ENCODE measurements at places on chromosomes 5 and 9.
A peak's percentile ranks its signal among the peaks of the same experiment; 100 is the strongest.

GRCh38 chr5:79349047-79349446, 113.1 kb downstream of the JMY start:
- no peaks in the 10 kb centered on the region for H3K4me1 ChIP-seq
- no peak overlapping the region for H3K4me3 ChIP-seq
- no peaks in the 10 kb centered on the region for H3K27me3 ChIP-seq
- DNase-seq, result no peak
- no peaks in the 10 kb centered on the region for H3K36me3 ChIP-seq
- H3K27ac ChIP-seq, result no peak overlapping the region

GRCh38 chr5:172540099-172540870, 86.0 kb upstream of the SH3PXD2B start:
- H3K4me1 ChIP-seq, result peaks cover 7% of the 10 kb centered on the region
- no peak for DNase-seq
- no peak overlapping the region for H3K27ac ChIP-seq
- no peaks in the 10 kb centered on the region for H3K36me3 ChIP-seq

DNA sequence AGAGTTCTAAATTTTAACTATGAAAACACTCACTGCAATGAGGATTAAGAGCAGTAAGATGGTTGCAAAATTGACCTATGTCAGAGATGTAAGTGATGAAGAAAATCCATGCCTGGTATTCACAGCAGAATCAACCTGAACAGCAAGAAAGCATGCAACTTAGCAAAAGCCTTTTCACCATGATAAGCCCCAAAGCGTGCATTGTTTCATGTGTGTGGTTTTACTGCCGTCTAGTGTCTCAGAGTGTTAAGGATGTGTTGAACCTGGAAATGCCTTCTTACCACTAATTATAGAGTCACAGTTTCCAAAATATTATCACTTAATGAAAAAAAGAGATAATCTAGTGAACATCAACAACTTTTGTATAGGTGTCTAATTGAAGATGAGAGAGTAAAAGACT, 415.2 kb upstream of the TRPC7 start:
- H3K36me3 ChIP-seq, result no peaks in the 10 kb centered on the region
- H3K27me3 ChIP-seq, result no peaks in the 10 kb centered on the region
- no peak for DNase-seq
- no peak overlapping the region for H3K27ac ChIP-seq
- H3K4me3 ChIP-seq, result no peak overlapping the region

DNA sequence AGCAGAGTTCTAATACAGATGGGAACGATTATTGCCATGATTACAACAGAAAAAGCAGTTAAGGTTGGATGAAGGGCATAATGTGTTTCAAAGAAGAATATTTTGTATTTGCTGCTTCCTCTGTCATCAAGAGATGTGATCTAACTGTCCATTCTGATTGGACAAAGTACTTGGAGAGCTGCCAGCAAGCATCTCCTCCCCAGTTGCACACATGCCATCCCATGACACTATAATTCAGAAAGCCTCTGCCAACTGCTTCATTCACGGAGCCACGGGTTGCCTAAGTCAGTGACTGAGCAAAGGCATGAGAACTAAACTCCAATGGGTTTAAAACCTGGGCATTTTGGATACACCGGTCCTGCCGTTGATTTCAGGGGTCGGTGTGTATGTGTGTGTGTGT, 253.8 kb downstream of the CRB2 start:
- DNase-seq, result no peak
- H3K4me1 ChIP-seq, result peaks cover 3% of the 10 kb centered on the region
- no peaks in the 10 kb centered on the region for H3K27me3 ChIP-seq
- H3K4me3 ChIP-seq, result no peak overlapping the region
- H3K27ac ChIP-seq, result no peak overlapping the region

DNA sequence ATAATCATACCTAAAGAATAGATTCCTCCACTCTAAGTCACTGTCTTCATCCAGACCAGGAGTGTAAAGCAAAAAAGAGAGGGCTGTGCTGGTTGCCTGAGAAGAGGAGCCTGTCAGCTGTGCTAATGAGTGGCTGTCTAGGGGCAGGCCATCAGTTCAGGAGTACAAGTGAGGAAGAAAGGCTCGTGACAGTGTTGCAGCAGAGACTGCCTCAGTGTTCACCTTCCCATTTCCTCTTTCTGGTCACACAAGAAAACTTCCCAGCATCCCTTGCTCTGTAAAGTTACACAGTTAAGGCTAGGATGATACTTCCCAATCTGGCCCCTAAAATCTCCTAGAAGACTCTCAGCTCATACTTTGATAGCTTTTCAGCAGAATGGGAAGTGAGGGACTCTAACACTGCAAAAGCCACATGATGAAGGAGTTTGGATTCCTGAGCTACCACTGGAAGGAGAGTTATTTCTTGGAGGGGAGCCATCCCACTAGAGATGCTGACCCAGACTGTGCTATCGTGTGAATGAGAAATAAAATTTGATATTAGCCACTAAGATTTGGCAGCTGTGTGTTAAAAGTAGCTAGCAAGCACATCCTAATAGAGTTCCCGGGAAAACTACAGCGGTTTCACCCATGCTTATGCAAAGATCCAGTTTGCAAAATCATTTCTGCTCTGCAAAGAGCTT, 67.1 kb downstream of the ADAMTS12 start:
- no peaks in the 10 kb centered on the region for H3K36me3 ChIP-seq
- no peak overlapping the region for H3K27ac ChIP-seq
- DNase-seq, result no peak
- peaks cover 3% of the 10 kb centered on the region for H3K4me1 ChIP-seq
- no peaks in the 10 kb centered on the region for H3K27me3 ChIP-seq

DNA sequence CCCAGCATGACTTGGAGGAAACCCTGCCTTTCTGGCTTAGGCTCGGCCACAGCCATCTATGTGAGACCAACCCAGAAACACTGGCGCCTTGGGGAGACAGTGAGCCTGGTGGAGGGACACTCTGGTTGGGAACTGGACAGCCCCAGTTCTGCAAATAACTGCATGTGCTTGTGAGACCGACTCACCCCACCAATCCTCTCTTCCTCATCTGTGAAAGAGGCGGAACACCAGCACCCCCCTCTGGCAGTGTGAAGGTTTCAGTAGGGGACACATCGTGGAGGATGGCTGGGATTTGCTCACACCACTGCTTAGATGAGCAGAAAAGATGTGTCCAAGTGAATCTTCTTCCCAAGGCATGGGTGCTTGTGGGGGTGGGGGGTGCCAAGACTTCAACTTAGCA, 43.4 kb upstream of the N4BP3 start:
- no peaks in the 10 kb centered on the region for H3K4me1 ChIP-seq
- no peak for DNase-seq
- H3K27me3 ChIP-seq, result no peaks in the 10 kb centered on the region
- no peaks in the 10 kb centered on the region for H3K36me3 ChIP-seq

DNA sequence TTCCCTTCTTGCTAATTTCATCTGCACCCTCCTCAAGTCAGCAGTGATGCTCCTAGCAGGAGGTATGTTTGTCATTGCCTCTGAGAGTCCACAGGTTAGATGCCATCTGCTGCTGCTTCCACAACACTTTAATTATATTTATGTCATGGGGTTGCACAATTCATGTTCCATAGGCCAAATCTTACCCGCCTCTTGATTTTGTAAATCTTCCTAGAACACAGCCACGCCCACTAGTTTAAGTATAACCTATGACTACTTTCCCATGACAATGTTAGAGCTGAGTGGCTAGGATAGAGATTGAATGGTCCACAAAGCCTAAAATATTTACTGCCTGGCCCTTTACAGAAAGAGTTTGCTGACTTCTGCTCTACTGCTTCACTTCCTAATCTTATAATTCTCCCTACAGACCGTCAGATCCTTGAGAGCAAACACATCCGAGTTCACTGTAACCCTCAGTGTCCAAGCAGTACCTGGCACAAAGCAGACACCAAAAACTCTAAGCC, 21.1 kb downstream of the LIFR start:
- no peaks in the 10 kb centered on the region for H3K27me3 ChIP-seq
- no peak overlapping the region for H3K4me3 ChIP-seq
- DNase-seq, result no peak

GRCh38 chr9:37424204-37424685, 1.7 kb downstream of the GRHPR start:
- peaks cover 4% of the 10 kb centered on the region for H3K4me1 ChIP-seq
- peaks cover 23% of the 10 kb centered on the region for H3K36me3 ChIP-seq
- H3K4me3 ChIP-seq, result no peak overlapping the region
- DNase-seq, result no peak
- H3K27me3 ChIP-seq, result no peaks in the 10 kb centered on the region

DNA sequence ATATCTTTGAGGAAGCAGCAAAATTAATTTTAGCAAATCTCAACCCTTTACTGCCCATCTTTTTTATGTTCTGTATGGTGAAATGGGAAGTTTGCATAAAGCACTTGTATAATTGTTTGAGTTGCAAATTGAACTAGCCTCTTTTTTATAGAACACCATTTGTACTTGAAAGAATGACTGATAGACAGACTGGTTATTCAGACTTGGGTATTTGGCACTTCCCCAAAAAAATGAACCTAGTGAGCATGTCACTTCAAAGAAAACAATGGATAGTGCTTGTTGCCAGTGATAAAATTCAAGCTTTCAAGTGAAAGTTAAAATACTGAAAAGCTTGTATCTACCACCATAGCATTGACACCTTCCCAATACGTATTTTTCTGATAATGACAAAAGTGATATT, 115.8 kb downstream of the ERCC6L2 start:
- no peaks in the 10 kb centered on the region for H3K27me3 ChIP-seq
- H3K4me3 ChIP-seq, result no peak overlapping the region
- peaks cover 37% of the 10 kb centered on the region for H3K36me3 ChIP-seq
- DNase-seq, result no peak

GRCh38 chr5:158483281-158483860, 616.3 kb downstream of the EBF1 start:
- peak overlapping the region; percentile 39 for H3K27ac ChIP-seq
- DNase-seq, result peak; percentile 8
- peaks cover 3% of the 10 kb centered on the region for H3K4me1 ChIP-seq

- no peaks in the 10 kb centered on the region for H3K36me3 ChIP-seq
- H3K4me1 ChIP-seq, result peaks cover 6% of the 10 kb centered on the region
- H3K27me3 ChIP-seq, result no peaks in the 10 kb centered on the region
- H3K27ac ChIP-seq, result no peak overlapping the region
Measured at GRCh38 chr5:172003746-172004145, 2.7 kb downstream of the FBXW11 start.
